ENCODE measurements at places on chromosomes 1 and 21.

DNA sequence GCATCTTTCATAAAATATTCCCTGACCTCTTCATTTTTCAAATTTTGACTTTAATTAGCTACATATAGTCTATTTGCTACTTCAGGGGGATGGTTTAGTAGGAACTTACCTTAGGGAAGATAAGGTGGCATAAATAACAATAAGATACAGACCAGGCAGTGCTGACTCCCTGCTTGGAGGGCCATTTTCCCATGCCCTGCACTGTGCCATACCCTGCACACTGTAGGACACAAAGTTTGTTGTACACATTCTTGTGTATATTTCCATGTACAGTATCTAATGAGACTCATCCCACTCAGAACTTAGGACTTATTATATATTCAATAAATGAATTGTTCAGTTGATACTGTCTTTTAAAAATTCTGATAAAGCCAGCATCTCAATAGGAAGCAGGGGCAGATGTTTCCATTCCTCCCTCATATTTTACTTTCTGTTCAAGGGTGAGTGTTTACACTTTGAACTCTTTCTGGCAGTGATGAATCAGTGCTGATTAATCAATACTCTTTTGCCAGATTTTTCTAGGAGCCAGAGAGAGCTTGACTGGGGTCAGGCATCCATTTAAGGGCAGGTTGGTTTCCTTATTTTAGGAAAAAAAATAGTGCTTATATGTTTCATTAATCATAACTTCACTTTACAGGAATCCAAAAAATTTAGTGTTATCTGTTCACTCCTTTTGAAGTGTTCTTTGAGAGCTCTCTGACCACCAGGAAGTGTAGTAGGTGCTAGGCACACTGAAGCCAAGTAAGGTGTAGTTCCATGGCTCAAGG is 30.6 kb downstream of the MPZL1 start:
- DNase-seq, result no peak

- DNase-seq, result no peak
Measured at GRCh38 chr21:37737996-37738395, 178.3 kb downstream of the KCNJ6 start.

DNA sequence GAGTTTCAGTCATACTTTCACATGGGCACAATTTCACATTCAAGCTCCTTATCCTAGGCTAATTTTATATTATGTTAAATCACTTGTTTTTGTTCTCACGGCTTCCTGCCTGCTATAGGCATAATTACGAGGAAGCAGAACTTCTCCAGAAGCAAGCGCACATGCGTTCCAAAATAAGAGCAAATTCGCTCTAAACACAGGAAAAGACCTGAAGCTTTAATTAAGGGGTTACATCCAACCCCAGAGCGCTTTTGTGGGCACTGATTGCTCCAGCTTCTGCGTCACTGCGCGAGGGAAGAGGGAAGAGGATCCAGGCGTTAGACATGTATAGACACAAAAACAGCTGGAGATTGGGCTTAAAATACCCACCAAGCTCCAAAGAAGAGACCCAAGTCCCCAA is at the start of gene CORT:
TSS of gene CORT (plus strand) at position 281 of the 400 bp plus-strand sequence. CDS start 193 bp downstream, outside the sequence.
- no peak for DNase-seq

- DNase-seq, result no peak
Measured at GRCh38 chr21:26405735-26406361, 167.2 kb downstream of the CYYR1 start.

GRCh38 chr21:14572204-14572780 is 26.2 kb upstream of the SAMSN1 start:
- DNase-seq, result no peak

GRCh38 chr21:36692114-36692834 is 6.6 kb upstream of the SIM2 start:
- no peak for DNase-seq

- DNase-seq, result no peak
Measured at GRCh38 chr1:239455743-239456142, 69.4 kb downstream of the CHRM3 start.

- peak; percentile 9 for DNase-seq
Measured at GRCh38 chr1:158506369-158506987, 34.5 kb downstream of the OR10R2 start.

DNA sequence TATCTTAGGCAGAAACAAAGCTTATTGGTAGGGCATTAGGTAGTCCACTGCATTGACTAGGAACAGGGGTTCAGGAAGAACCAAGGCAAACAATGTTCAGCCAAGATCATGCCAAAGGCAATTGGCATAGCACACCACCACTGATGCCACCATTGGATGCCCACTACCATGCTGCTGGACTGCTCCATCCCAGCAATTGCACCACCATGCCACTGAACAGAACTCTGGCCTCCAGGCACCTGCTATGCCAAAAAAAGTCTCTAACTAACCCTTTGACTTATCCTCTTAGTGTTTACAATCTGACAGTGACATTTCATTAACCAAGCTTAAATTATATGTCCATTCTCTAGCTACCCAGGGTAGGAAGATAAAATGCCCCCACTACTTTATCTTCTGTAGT is 509.6 kb upstream of the CAMK1G start:
- DNase-seq, result no peak

- DNase-seq, result peak; percentile 65
Measured at GRCh38 chr1:68213843-68214242, 18.5 kb downstream of the WLS start.

- no peak for DNase-seq
Measured at GRCh38 chr1:206769304-206769731, 1.3 kb upstream of the IL19 start.

Data from heart right ventricle (tissue), 16 donors.